Epithelial cell of alveolus of lung (primary cell): ENCODE measurements at places on chromosomes 6 and 20. TPM values are rescaled to one million over a fixed set of nuclear protein-coding genes. Genes with fewer than 3 reads are reported as not detected.

Gene C20orf144
- 0.08 and 0.26 TPM in 2 replicates for total RNA-seq

Gene MYH7B
- total RNA-seq: not detected in 2 replicates

Gene CRISP2
- total RNA-seq: not detected in 2 replicates

Gene ADGRB3
- 0.26 and 0.48 TPM in 2 replicates for total RNA-seq

Gene RSPH9
- 0.24 and 0.78 TPM in 2 replicates for total RNA-seq

Gene BNIP5
- total RNA-seq: not detected in 2 replicates

Gene WFDC10B
- not detected in 2 replicates for total RNA-seq

Gene ADTRP
- total RNA-seq: 0.26 TPM in 1 of 2 replicates, not detected in the other

Gene BEND6
- 4.1 and 5.3 TPM in 2 replicates for total RNA-seq

Gene NNAT
- total RNA-seq: 8.0 and 13.6 TPM in 2 replicates

Gene SIRPA
- total RNA-seq: 26.3 and 31.5 TPM in 2 replicates

Gene PDCD2
- 58.2 and 71.1 TPM in 2 replicates for total RNA-seq

Gene FAM50B
- total RNA-seq: 10.1 and 11.3 TPM in 2 replicates

Gene POU5F1
- not detected in 2 replicates for total RNA-seq

Gene RSPO4
- not detected in 2 replicates for total RNA-seq

Gene CPXM1
- 3.0 and 11.1 TPM in 2 replicates for total RNA-seq

Gene OXT
- not detected in 2 replicates for total RNA-seq

Gene POLR1C
- 23.4 and 25.1 TPM in 2 replicates for total RNA-seq

Gene ELOVL2
- 0.16 and 2.1 TPM in 2 replicates for total RNA-seq

Gene SRSF12
- 0.48 and 1.0 TPM in 2 replicates for total RNA-seq

Gene CARMIL1
- total RNA-seq: 3.4 and 7.6 TPM in 2 replicates

Gene MATN4
- total RNA-seq: 0.80 TPM in 1 of 2 replicates, not detected in the other

Gene VNN1
- 0.13 TPM in 1 of 2 replicates, not detected in the other for total RNA-seq

Gene DUSP15
- 0.13 TPM in 1 of 2 replicates, not detected in the other for total RNA-seq

Gene TINAG
- not detected in 2 replicates for total RNA-seq

Gene ANGPT4
- total RNA-seq: not detected in 2 replicates

Gene SLC35D3
- 0.08 TPM in 1 of 2 replicates, not detected in the other for total RNA-seq

Gene PSORS1C1
- total RNA-seq: under 0.01 and 0.16 TPM in 2 replicates

Gene GINS1
- total RNA-seq: 5.2 and 12.9 TPM in 2 replicates

Gene HTR1E
- total RNA-seq: not detected in 2 replicates

Gene DDX43
- 0.08 and 1.0 TPM in 2 replicates for total RNA-seq

Gene NRSN1
- not detected in 2 replicates for total RNA-seq

Gene MEI4
- total RNA-seq: not detected in 2 replicates

Gene PPP1R3G
- 0.65 and 0.96 TPM in 2 replicates for total RNA-seq

Gene TMEM200A
- total RNA-seq: 5.0 and 30.8 TPM in 2 replicates

Gene SLC24A3
- 0.39 and 0.64 TPM in 2 replicates for total RNA-seq

Gene PRICKLE4
- 0.65 and 1.6 TPM in 2 replicates for total RNA-seq

Gene C6orf141
- total RNA-seq: 1.6 and 3.2 TPM in 2 replicates

Gene FAM209B
- not detected in 2 replicates for total RNA-seq
